RWPE1 (cell line): ENCODE measurements at places on chromosomes 13 and 19.

DNA sequence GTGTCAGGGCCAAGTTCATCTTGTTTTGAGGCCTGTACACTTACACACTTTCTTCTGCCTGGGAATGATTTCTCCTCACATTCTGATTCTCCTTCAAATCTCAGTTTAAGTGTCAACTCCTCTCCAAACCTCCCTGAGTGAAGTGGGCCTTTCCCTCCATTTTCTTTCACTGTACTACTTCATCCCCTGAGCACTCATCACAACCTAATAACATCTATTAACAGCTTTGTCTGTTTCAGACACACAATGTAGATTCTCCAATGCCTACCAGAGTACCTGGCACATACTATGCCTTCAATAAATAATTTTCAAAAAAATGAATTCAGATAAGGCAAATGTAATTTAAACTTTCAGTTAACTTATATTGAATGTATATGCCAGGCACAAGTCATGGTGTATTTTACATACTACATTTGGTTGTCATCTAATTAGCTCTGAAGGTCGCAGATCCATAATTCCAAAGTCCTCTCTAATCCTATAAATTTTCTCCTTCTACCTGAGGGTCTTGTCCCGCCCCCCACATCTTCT, 357 bp upstream of the COG6 start:
- DNase-seq, result no peak

DNA sequence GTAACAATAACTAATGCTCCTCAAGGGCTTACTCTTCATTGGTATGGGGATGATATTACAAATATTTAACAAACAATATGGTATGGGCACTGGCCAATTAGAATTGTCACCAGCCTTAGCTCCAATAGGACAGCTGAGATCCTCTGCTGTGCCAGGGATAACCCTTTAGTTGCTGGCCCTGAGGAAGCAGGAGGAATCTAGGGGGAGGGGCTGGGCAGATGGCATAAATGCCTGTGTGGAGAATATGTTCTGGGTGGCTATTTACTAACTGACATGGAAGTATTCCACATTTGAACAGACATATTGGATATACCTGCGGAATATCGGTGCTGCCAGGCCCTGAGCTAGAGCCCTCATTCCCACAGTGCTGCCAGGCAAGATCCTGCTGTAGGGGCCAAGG, 16.6 kb upstream of the LRCH1 start:
- no peak for DNase-seq

- no peak for DNase-seq
These were observed 49.4 kb downstream of the SOX1 start for GRCh38 chr13:112116187-112116950.

- DNase-seq, result peak; percentile 91
These were observed 57.1 kb downstream of the ALOX5AP start for GRCh38 chr13:30792285-30793000.

GRCh38 chr13:46994492-46994891, 97.6 kb upstream of the HTR2A start:
- no peak for DNase-seq

- DNase-seq, result no peak
These were observed 11.1 kb downstream of the SLC7A10 start for GRCh38 chr19:33214596-33214995.

DNA sequence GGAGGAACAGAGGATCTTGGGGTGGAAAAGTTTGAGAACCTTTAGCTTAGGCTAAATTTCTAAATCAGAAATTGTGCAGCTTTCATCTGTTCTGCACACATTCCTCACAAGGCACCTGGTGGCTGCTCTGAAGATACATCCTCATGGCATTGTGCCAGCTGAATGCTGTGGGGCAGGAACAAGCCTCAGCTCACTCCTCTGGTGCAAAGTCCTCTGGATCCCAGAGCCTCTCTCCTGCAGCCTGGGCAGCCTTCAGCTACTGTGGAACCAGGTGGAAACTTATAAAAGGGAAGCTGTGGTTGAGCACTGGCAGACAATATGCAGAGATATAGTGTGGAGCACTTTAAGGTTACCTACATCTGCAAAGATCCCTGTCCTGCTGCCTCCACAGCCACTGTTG, 72.3 kb downstream of the KCTD12 start:
- DNase-seq, result no peak

- DNase-seq, result no peak
These were observed 2.6 kb upstream of the LRP3 start for GRCh38 chr19:33191501-33191900.

DNA sequence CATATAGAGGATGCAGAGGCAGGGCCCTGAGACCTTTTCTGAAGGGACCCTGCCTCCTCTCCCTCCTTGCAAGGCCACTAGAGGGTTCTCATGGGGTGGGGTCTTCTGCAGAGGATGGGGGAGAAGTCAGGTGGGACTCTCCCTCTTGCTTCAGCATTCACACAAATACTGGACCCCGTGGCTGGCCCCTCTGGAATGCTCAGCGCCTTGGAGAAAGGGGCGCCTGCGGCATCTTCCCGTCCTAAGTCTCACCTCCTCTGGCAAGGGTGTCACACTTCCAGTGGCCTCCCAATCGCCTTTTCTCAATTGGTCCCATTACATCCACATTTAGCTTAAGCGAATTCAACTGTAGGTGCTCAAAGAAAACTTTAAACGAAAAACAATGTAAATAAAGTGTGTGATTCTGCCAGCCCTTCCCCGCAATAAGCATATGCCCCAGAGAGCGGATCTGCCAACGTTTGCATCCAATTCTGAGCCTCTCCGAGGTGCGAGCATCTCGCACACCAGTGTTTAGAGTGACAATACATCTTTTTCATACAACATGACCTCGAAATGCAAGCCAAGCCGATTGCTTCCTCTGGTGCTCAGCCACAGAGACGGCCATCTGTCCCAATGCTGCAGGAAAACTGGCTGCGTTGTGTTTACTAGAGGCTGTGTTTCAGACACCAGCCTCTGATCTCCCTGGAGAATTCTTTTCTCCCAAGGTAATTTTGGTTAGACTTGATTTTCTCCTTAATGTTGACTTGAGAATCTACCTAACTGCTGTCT, 69.1 kb upstream of the WASF3 start:
- no peak for DNase-seq

DNA sequence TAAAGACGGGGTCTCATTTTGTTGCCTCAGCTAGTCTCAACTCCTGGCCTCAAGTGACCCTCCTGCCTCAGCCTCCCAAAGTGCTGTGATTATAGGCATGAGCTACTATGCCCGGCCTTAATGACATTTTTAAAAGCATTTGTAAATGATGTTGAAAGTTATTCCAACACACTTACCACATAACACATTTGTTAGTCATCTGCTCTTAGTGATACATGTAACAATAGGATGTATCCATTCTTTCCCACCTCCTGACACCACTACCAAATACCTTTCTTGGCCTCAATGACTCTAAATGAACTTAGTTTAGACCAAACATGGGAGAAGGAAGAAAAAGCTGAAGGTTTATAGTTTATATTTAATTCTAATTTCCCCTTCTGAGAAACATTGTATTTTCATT, 59.8 kb upstream of the MEDAG start:
- DNase-seq, result peak; percentile 53

- DNase-seq, result no peak
These were observed 20.1 kb downstream of the GPR18 start for GRCh38 chr13:99237981-99238662.

GRCh38 chr19:1789261-1790041, 22.6 kb downstream of the ATP8B3 start:
- DNase-seq, result no peak

DNA sequence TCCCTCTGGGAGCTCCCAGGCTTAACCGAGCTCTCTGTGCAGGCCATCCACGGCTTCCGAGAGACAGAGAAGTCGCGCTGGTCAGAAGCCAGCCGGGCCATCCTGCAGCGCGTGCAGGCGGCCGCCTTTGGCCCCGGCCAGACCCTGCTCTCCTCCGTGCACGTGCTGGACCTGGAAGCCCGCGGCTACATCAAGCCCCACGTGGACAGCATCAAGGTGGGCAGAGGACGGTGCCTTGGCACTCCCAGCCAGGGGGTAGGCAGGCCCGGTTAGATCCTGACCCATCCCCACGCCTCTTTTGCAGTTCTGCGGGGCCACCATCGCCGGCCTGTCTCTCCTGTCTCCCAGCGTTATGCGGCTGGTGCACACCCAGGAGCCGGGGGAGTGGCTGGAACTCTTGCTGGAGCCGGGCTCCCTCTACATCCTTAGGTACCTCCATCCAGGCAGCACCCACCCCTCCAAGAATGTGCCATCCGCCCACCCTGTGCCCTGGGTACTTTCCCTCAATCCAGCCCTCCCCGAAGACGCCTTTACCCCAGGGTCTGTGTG, 1.5 kb downstream of the PSPN start:
- DNase-seq, result no peak

DNA sequence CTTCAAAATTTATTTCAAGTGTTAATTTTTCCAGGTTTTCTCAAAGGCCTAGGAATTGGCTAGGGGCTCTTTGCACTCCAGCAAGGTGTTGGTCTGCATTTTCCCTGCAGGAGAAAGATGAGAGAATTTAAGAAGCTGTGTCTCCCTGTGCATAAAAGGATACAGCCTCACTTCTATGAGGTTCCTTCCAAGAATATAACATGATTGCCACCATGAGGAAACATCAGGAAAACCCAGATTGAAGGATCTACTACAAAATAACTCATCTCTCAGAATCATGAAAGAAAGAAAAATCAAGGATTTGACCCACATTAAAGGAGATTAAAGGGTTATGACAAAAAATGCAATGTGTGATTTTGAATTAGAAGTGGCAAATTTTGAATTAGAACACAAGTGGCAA, 69.9 kb downstream of the RUBCNL start:
- DNase-seq, result no peak

DNA sequence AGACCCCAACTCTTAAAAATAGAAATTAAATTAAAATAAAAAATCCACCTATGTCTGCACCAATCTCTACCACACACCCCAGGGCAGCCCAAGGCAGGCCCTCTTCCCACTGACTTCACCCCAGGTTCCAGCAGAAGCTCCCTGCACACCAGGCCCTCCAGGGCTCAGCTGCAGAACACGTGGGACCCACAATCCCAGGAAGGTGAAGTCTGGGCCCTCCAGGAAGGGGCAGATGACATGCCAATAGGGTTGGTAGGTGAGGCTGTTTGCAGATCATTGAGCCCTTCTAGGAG, 19.2 kb upstream of the VSTM2B start:
- no peak for DNase-seq

DNA sequence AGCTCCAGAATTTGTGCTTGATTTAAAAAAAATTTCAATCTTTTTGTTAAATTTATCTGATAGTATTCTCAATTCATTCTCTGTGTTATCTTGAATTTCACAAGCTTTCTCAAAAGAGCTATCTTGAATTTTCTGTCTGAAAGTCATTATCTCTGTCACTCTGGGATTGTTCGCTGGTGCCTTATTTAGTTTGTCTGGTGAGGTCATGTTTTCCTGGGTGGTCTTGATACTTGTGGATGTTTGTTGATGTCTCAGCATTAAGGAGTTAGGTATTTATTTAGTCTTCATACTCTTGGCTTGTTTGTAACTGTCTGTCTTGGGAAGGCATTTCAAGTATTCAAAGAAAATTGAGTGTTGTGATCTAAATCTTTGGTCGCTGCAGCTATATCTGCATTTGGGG, 106.3 kb downstream of the TNFSF13B start:
- no peak for DNase-seq

DNA sequence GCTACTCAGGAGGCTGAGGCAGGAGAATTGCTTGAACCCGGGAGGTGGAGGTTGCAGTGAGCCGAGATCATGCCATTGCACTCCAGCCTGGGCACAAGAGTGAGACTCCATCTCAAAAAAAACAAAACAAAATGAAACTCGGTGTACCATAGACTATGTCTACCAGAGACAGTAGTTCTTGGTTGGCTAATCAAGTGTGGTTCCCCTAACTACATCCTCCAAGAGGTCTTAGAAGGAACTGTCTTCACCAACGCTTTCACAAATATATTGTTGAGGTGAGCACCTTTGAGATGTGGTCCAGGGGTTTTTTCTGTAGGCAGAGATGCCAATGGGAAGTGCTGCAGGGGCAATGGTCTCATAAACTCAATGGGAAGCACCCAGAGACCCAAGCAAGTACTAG, 48.0 kb downstream of the RFC3 start:
- DNase-seq, result no peak

- DNase-seq, result no peak
These were observed 12.1 kb downstream of the SCGB2B2 start for GRCh38 chr19:34664870-34665269.

DNA sequence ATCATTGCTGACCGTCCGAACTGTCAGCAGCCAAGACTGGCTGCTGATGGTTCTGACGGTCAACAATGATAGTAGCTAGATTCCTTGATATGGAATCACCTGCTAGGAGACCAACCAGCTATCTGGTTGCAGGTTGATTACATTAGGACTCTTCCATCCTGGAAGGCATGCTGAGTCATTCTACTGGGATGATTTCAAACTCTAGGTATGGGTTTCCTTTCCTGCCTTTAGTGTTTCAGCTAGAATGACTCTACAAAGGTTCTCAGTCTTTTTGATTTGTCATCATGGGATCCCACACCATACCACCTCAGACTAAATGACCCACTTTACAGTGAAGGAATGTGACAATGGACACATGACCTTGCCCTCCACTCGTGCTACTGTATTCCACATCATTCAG, 138.1 kb upstream of the KL start:
- peak; percentile 42 for DNase-seq

- no peak for DNase-seq
These were observed 2124.4 kb upstream of the PCDH20 start for GRCh38 chr13:63540061-63540460.
